ENCODE measurements at places on chromosomes 3 and 15.

GRCh38 chr3:194275721-194276120 is 75.4 kb downstream of the CPN2 start:
- no peak for DNase-seq

- DNase-seq, result no peak
These were observed 15.1 kb upstream of the TIPARP start for GRCh38 chr3:156659260-156659659.

- DNase-seq, result no peak
These were observed 12.2 kb upstream of the VEPH1 start for GRCh38 chr3:157515398-157515797.

GRCh38 chr3:194871864-194872668 is 186.4 kb downstream of the FAM43A start:
- peak; percentile 91 for DNase-seq

- DNase-seq, result no peak
These were observed 33.4 kb downstream of the LINGO1 start for GRCh38 chr15:77599357-77599756.

DNA sequence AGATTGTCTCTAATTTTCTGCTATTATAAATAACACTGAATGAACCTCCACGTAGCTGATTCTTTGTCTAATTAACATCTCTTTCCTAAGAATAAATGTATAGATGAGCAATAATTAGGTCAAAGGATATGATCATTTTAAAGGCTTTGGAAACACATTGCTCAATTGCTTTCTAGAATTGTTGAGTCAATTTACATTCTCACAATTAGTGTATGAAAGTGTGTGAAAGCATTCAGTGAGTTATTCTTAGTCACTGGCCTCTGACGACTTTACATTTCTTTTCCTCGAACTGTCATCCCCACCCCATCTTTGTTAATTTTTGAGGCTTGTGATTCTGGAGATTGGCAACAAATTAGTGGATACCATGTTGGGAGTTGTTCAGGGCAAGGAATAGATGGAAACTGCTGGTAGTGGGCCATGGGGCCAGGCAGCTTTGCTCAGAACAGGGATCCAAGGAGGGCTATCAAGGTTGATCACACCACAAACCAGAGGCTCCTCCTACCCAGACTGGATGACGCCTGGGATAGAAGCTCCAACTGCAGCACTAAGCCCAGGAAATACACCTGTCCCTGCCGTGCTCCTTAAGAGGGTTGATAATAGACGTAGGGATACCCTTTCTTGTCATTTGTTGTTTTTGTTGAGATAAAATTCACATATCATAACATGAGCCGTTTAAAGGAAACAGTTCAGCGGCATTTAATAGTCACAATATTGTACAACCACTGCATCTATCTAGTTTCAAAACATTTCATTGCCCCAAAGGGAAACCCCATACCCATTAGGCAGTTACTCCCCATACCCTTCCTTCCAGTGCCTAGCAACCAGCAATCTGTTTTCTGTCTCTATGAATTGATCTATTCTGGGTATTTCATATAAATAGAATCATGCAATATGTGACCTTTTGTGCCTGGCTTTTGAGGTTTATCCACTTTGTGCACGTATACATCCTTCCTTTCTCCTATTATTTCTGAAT is 27.9 kb downstream of the EIF1B start:
- no peak for DNase-seq

DNA sequence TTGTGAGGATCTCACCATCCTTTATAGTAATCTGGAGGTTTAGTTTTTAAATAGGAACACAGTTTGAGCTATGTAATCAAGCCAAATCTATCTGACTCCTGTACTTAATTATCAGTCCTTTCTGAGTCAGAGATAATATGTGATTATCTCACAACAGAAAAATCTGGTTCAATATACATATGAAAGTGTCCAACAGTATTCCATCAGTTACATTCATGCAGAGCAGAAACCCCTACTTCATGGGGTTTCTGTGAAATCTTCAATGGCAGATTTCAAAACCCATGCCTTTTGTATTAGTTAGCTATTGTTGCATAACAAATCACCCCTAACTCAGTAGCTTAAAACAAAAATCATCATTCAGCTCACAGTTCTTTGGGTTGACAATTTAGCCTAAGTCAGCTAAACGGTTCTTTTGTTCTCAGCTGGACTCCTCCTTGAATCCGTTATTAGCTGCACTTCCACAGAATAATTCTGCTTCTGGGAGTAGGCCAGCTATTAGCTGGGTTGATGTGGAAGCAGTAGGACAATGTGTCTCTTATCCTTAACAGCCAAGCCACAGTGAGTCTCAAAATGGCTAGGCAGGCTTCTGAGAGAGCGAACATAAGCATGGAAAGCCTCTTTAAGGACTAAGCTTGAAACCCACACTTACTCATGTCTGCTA is 42.9 kb upstream of the ARPP21 start:
- no peak for DNase-seq

GRCh38 chr3:160012108-160012507 is 23.5 kb downstream of the IL12A start:
- peak; percentile 81 for DNase-seq

DNA sequence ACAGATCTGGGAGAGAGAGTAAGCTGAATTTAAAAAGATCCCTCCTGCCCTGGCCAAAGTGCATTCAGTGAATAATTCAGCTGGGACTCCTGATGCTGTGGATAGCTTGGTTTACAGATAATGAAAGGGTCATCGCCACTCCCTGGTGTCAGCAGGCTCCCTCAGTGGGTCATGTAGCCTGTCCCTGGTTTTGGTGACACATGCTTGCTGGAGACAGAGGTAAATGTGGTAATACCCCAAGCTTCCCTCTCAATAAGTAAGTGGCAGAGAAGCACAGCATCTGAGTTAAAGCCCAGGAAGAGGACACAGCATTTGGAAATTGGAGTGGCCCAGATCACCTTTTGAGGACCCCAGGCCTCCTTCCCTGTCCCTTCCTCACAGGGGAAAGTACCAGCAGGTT is 1.8 kb downstream of the TMEM115 start:
- DNase-seq, result peak; percentile 60

DNA sequence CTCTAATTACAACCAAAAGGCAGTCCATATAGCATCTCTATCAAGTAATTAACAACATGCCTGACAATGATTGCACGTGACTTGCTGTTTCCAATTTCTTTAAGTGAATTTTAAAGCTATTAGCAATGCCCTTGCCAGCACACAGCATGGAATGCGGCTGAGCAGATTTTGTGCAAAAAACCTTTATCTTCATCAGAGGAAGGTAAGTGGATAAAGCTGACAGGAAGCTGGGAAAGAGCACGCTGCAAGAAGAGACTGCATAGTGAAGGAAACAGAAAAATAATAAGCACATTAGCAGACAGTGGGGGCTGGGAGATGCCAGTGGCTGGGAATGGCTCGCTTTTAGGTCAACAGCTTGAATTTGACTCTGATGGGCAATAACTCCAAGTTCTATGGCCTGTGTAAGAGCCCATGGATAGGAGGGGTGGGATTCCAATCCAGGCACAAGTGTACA is 138.8 kb downstream of the PDZRN3 start:
- DNase-seq, result no peak

GRCh38 chr3:198113206-198114053 is 153.4 kb downstream of the LMLN start:
- peak; percentile 32 for DNase-seq

DNA sequence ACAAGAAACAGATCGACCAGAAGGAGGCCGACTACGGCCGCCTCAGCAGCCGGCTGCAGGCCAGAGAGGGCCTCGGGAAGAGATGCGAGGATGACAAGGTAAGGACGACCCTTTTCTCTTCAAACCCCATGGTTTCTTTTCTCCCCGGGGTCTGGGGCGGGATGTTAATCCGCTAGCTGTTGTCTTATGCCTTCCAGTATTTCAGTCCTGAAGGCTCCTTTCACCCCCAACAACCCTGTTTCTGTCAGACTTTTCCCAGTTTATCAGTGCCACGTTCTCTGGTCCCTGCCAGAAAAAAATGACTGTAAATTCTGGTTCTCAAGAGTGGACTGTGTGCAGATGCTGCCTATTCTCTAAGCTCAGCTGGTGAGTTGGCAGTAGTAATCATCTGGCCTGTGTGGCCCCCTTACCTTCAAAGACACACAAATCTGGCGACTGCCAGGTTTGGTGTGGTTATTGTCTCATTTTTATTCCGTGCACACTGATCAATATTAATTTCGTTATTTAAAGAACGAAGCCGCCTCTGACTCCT is 806 bp downstream of the GOLM2 start:
- DNase-seq, result no peak

GRCh38 chr3:178117641-178118040 is 418.6 kb upstream of the KCNMB2 start:
- DNase-seq, result no peak

GRCh38 chr3:165404357-165405027 is 208.3 kb upstream of the SLITRK3 start:
- no peak for DNase-seq

GRCh38 chr15:40463886-40464545 is 6.8 kb upstream of the CHST14 start:
- no peak for DNase-seq

- DNase-seq, result no peak
These were observed 626.4 kb upstream of the ZNF385D start for GRCh38 chr3:22377421-22377820.

- DNase-seq, result no peak
These were observed 50.9 kb downstream of the FEM1B start for GRCh38 chr15:68328443-68328842.

DNA sequence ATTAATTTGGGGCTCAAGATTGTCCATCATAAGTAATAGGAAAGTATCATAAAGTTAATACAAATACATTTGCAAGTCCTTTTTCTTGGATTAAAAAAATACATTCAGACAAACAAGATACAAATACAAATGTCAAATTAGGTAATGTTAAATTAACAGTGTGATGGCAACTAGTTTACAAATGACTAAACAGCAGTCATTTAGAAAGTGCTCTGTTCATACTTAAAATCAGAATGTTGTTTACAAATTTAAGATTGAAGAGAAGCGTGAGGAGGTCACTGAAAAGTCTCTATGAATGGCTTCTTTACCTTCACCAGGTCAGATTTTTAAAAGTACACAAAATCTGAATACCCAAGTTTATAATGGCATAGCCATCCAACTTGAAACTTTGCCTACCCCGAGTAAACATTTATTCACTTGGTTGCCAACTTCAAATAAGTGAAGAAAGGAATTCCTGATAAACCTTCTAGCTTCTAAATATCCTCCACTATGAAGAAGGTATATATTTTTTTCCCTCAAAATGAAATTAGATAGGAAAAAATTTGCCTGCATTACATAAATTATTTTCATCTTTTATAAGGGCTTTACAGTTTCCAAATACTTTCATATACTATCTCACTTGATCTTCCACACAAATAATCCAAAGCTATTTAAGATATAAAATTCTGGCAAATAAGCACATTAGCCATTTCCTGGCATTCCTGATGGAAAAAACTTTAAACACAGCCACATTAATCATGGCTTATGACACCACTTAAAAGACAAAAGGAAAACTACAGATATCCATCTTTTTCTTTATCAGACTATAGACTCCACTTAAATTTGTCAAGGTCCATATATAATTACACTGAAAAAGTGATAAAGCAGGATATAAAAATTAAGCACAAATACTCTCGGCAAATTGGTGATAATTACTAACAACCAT is 11.5 kb upstream of the NEK10 start:
- no peak for DNase-seq

DNA sequence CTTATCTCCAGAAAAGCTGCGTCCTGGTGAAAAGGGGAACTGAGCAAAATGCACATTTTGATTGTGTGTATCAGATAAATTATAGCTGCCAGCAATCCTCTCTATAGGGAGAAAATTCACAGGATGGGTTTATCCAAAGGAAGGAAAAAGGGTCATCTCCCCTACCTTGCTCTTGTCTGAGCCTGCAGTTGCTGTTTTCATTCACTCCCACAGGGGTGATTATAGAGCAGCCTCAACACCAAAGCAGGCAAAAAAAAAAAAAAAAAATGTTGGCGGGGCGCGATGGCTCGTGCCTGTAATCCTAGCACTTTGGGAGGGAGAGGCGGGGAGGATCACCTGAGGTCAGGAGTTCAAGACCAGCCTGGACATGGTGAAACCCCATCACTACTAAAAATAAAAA is 333.7 kb downstream of the ROBO2 start:
- no peak for DNase-seq

GRCh38 chr15:22948056-22948455 is 32.1 kb downstream of the CYFIP1 start:
- DNase-seq, result no peak

DNA sequence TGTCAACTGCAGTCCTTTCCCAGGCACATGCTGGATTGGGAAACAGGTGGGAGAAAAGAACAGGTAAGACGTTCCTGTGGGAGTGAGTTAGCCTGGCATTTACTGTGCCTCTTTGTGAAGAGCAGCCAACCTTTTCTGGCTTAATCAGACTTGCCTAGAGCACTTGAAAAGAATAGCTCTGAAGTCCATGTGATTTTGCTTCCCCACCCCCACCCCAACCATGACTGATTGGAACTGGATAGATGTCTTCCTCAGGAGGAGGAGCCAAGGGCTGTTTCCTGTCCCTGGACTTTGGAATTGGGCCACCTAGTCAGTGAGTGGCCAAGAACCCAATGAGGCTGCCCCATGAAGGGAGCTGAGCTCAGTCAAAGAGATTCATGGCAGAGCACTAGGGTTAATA is 4.7 kb upstream of the TMEM41A start:
- no peak for DNase-seq

- DNase-seq, result no peak
These were observed 41.7 kb downstream of the PDCD6IP start for GRCh38 chr3:33840179-33840578.

- DNase-seq, result no peak
These were observed 68.8 kb downstream of the PLOD2 start for GRCh38 chr3:146092230-146092629.

GRCh38 chr3:138349926-138350665 is 1.7 kb downstream of the MRAS start:
- peak; percentile 86 for DNase-seq

DNA sequence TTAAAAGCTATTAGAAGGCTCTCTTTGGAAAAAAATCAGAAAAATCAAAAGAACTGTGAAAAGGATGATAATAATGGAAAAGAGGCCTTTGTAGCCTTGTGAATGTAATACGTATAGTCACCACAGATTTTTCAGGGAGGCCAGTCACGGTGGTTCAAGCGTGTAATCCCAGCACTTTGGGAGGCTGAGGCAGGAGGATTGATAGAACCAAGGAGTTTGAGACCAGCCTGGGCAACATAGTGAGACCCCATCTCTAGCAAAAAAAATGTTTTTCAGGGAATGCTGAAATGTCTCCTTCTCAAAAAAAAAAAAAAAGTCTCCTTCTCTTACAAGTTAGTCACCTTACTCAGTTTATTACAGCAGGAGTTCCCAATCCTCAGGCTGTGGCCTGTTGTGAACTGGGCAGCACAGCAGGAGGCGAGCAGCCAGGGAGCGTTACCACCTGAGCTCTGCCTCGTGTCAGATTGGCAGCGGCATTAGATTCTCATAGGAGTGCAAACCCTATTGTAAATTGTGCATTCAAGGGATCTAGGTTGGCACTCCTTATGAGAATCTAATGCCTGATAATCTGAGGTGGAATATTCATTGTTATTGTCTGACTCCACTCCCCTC is 15.9 kb downstream of the ARIH1 start:
- no peak for DNase-seq

Measured in inflammatory macrophage treated with lipopolysaccharide for 4 hours (primary cell).